HepG2 (cell line): ENCODE measurements at places on chromosomes 7 and 10.

- no peak overlapping the region for H3K27ac ChIP-seq
- DNase-seq: peak; percentile 28
- H3K4me1 ChIP-seq: no peaks in the 10 kb centered on the region
- no peaks in the 10 kb centered on the region for H3K36me3 ChIP-seq
These were observed 23.5 kb downstream of the TMEM273 start for GRCh38 chr10:49164559-49165188.

- no peaks in the 10 kb centered on the region for H3K36me3 ChIP-seq
- no peak overlapping the region for H3K27ac ChIP-seq
- H3K4me1 ChIP-seq: no peaks in the 10 kb centered on the region
- H3K27me3 ChIP-seq: no peaks in the 10 kb centered on the region; the same call in 1 of the 2 replicates
These were observed 2.0 kb downstream of the INSIG1 start for GRCh38 chr7:155299535-155300202.

GRCh38 chr7:142440219-142440905, 182.5 kb upstream of the PRSS58 start:
- no peaks in the 10 kb centered on the region for H3K36me3 ChIP-seq
- DNase-seq: peak; percentile 4
- H3K4me1 ChIP-seq: no peaks in the 10 kb centered on the region
- H3K4me3 ChIP-seq: no peak overlapping the region

DNA sequence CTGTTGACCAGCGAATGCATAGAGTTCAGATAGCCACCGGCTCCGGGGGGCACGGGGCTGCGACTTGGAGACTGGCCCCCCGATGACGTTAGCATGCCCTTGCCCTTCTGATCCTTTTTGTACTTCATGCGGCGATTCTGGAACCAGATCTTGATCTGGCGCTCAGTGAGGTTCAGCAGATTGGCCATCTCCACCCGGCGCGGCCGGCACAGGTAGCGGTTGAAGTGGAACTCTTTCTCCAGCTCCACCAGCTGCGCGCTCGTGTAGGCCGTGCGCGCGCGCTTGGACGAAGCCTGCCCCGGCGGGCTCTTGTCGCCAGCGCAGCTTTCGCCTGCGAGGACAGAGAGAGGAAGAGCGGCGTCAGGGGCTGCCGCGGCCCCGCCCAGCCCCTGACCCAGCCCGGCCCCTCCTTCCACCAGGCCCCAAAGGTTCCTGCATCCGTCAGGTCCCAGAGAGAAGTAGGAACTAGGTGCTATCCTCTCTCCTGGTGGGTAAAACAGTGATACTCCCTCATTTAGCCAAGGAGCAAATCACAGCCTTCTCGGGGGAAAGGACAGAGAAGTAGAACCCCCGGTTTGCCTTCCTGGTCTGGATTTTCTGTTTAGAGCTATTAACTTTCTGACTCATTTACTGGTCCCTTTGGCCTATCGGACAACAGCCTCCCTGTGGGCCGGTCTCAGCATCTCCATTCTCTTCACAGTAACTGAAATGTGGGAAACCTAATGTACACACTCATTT, 6.1 kb upstream of the HOXA2 start:
- no peaks in the 10 kb centered on the region for H3K27me3 ChIP-seq
- H3K4me1 ChIP-seq: peaks cover 12% of the 10 kb centered on the region; the same call in 1 of the 2 replicates
- no peak overlapping the region for H3K27ac ChIP-seq

GRCh38 chr7:155213385-155213784, 84.3 kb upstream of the INSIG1 start:
- peaks cover 48% of the 10 kb centered on the region; the same call in 2 of the 3 replicates for H3K27me3 ChIP-seq
- no peak overlapping the region for H3K27ac ChIP-seq
- DNase-seq: no peak
- no peaks in the 10 kb centered on the region for H3K36me3 ChIP-seq

DNA sequence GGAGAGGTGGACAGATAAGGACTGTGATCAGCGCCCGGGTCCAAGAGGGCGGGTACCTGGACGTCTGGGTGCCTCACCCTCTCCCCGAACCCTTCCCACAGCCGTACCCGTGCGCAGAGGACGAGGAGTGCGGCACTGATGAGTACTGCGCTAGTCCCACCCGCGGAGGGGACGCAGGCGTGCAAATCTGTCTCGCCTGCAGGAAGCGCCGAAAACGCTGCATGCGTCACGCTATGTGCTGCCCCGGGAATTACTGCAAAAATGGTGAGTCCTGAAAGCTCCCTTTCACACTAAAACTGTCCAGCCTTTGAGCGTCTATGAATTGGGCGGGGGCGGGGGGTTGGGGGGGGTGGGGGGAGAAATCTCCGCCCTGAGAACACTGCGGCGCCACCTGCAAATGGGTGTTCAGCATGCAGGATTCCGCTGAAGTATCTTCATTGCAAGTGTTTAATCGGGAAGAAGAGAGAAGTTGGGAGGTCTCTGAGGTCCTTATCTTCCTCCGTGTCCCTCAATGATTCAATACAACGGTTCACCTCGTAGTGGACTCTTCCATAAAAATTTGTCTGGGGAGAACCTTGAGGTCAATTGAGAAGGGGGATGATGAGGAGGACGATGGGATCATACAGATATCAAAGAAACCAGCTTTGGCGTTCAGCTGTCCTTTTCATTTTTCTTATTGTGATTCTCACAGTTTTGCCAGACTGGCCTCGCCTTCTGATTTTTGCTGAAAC, 906 bp downstream of the DKK1 start:
- H3K27me3 ChIP-seq: peaks cover 13% of the 10 kb centered on the region; the same call in 1 of the 3 replicates
- no peaks in the 10 kb centered on the region for H3K36me3 ChIP-seq
- peaks cover 47% of the 10 kb centered on the region for H3K4me1 ChIP-seq
- peak overlapping the region; percentile 61 for H3K27ac ChIP-seq
- peak overlapping the region; percentile 59 for H3K4me3 ChIP-seq
- no peak for DNase-seq

- no peaks in the 10 kb centered on the region for H3K36me3 ChIP-seq
- DNase-seq: no peak
- H3K4me1 ChIP-seq: no peaks in the 10 kb centered on the region
- H3K27ac ChIP-seq: no peak overlapping the region
- no peak overlapping the region for H3K4me3 ChIP-seq
- H3K27me3 ChIP-seq: peaks cover 63% of the 10 kb centered on the region
These were observed 32.2 kb upstream of the PCBD1 start for GRCh38 chr10:70920519-70920918.

- H3K4me3 ChIP-seq: no peak overlapping the region
- H3K4me1 ChIP-seq: no peaks in the 10 kb centered on the region
- H3K36me3 ChIP-seq: no peaks in the 10 kb centered on the region
- no peak overlapping the region for H3K27ac ChIP-seq
- no peak for DNase-seq
These were observed 1692.0 kb downstream of the REEP3 start for GRCh38 chr10:65213170-65213569.

- no peak for DNase-seq
- H3K27ac ChIP-seq: no peak overlapping the region
- H3K27me3 ChIP-seq: no peaks in the 10 kb centered on the region
- no peaks in the 10 kb centered on the region for H3K36me3 ChIP-seq
These were observed 16.1 kb upstream of the TAS2R40 start for GRCh38 chr7:143205560-143206293.

DNA sequence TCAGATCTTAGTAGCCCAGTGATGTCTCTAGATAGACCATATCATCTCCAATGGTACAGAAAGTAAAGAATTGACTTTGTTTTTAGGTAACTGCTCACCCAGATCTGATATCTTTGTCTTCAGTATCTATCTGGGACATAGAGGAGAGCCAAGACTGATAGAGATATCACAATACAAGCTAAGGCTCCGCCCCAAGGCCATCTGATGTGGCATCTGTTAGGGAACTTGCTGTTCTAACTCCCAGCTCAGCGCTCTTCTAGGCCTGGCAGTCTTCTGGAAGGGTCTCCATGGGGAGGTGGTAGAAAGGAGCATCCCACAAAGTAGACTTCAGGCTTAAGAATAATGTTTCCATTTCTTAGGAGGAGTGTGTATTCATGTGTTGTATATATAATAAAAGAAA, 88.4 kb upstream of the SAMD8 start:
- H3K27me3 ChIP-seq: no peaks in the 10 kb centered on the region
- no peak for DNase-seq
- peaks cover 18% of the 10 kb centered on the region for H3K36me3 ChIP-seq
- no peak overlapping the region for H3K4me3 ChIP-seq

DNA sequence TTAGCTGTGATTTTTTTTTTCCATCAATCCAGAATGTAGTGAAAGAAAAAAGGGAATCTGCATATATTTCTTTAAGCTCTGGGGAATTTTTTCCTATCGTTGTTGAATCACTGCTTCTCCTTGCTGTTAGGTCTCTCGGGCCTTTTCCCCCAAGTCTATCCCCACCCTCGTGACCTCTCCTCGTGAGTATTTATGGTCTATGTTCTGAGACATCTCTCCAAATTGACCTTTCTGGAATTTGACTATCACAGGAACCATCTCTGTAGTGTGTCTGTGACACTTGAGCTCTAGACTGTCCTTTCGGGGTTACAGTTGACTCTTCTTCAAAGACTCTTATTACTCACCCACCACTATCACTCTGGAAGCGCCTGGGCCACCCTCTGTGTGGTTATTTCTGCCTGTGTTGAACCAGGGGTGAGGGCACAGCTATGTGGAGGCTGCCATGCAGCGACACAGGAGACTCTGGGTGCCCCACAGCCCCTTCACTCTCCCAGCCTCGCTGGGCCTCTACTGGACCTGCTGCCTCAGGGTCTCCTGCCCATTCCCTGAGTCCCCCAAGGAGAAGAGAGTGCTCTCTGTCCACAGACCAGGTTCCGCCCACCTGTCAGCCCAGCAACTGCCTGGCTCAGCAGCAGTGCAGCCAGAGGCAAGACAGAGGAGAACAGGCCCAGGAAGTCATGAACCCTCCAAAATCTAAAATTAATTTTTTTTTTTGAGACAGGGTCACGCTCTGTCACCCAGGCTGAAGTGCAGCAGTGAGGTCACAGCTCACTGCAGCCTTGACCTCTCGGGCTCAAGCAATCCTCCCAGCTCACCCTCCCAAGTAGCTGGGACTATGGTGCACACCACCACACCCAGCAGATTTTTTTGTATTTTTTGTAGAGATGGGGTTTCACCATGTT, 45.7 kb upstream of the PTPRN2 start:
- H3K4me1 ChIP-seq: peaks cover 17% of the 10 kb centered on the region
- no peaks in the 10 kb centered on the region for H3K27me3 ChIP-seq
- no peak overlapping the region for H3K4me3 ChIP-seq
- H3K27ac ChIP-seq: no peak overlapping the region

- no peaks in the 10 kb centered on the region for H3K36me3 ChIP-seq
- H3K4me3 ChIP-seq: no peak overlapping the region
- H3K27me3 ChIP-seq: no peaks in the 10 kb centered on the region
- no peak overlapping the region for H3K27ac ChIP-seq
- no peak for DNase-seq
- no peaks in the 10 kb centered on the region for H3K4me1 ChIP-seq
These were observed 406.1 kb downstream of the TCERG1L start for GRCh38 chr10:130905386-130905785.

DNA sequence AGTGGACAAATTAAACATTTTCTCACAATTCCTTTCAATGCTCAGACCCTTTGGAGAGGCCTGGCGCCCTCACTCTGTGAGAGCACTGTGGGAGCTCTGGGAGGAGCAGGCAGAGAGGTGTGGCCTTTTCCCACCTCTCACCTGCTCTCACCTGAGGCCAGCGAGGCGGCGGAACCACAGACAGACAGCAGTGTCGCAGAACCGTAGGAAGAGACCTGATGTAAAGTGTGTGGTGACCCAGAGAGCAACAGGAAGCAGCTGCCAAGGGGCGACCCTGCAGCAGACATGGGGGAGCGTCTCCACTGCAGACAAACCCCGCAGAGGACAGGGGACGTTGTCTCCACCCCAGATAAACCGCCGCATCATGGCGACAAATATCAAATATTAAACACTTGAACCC, 15.6 kb upstream of the PARP12 start:
- no peaks in the 10 kb centered on the region for H3K36me3 ChIP-seq
- H3K4me1 ChIP-seq: peaks cover 45% of the 10 kb centered on the region
- no peak overlapping the region for H3K4me3 ChIP-seq
- DNase-seq: no peak
- H3K27ac ChIP-seq: no peak overlapping the region
- peaks cover 7% of the 10 kb centered on the region; the same call in 1 of the 3 replicates for H3K27me3 ChIP-seq

DNA sequence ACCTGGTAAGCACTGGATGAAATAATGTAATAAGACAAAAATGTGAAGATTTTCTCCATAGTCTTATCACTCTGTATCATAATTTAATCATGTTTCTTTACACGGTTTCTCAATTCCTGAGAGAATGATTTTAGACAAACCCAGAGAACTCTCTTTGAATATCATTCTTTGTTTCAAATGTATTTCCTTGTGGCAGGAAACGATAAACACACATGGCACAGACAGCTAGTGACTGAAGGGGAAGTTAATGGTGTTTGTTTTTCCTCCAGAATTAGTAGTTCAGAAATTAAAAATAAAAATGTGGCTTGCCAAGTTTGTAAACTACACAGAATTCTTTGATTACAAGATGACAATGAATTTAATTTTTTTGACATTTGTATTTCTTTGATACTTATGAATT, 163.7 kb upstream of the PRPS1L1 start:
- no peaks in the 10 kb centered on the region for H3K27me3 ChIP-seq
- no peaks in the 10 kb centered on the region for H3K36me3 ChIP-seq
- H3K4me3 ChIP-seq: no peak overlapping the region
- no peak overlapping the region for H3K27ac ChIP-seq

- H3K27me3 ChIP-seq: no peaks in the 10 kb centered on the region
- no peak overlapping the region for H3K4me3 ChIP-seq
- H3K36me3 ChIP-seq: no peaks in the 10 kb centered on the region
- no peak for DNase-seq
- no peak overlapping the region for H3K27ac ChIP-seq
These were observed 24.7 kb upstream of the SEM1 start for GRCh38 chr7:96734343-96734742.

GRCh38 chr10:123134915-123135414, 805 bp upstream of the HMX3 start:
- H3K4me1 ChIP-seq: peaks cover 51% of the 10 kb centered on the region
- H3K36me3 ChIP-seq: no peaks in the 10 kb centered on the region
- peaks cover 15% of the 10 kb centered on the region; the same call in 1 of the 2 replicates for H3K27me3 ChIP-seq
- H3K27ac ChIP-seq: no peak overlapping the region
- DNase-seq: no peak
- H3K4me3 ChIP-seq: no peak overlapping the region

GRCh38 chr7:151761231-151761630, 115.7 kb downstream of the PRKAG2 start:
- H3K27ac ChIP-seq: no peak overlapping the region
- no peaks in the 10 kb centered on the region for H3K4me1 ChIP-seq
- DNase-seq: no peak
- no peak overlapping the region for H3K4me3 ChIP-seq
- peaks cover 3% of the 10 kb centered on the region; the same call in 1 of the 2 replicates for H3K27me3 ChIP-seq
- H3K36me3 ChIP-seq: no peaks in the 10 kb centered on the region

GRCh38 chr10:45437587-45438465, 63.8 kb downstream of the ALOX5 start:
- H3K36me3 ChIP-seq: no peaks in the 10 kb centered on the region
- no peak overlapping the region for H3K4me3 ChIP-seq
- peaks cover 42% of the 10 kb centered on the region for H3K4me1 ChIP-seq
- H3K27ac ChIP-seq: no peak overlapping the region

DNA sequence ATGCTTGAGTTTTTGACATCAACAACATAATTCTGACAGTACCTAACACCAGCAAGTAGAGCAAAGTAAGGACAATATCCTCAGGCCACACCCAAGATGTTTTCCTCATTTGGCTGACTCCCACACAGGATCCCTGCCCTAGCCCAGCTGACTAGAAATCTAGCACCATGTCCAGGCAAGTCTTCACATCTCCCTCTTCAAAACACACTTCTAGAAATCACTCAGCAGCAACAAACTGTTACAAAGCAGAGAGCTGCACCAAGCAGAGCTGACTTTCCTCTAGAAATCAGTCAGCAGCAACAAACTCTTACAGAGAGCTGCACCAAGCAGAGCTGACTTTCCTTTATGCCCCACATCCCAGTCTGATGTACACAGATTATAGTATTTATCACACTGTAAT, 7.7 kb downstream of the TMEM168 start:
- no peak for DNase-seq
- H3K27me3 ChIP-seq: no peaks in the 10 kb centered on the region
- H3K36me3 ChIP-seq: 0 out of 3 replicates have a peak, but pooled peaks cover 8% of the 10 kb centered on the region
- no peak overlapping the region for H3K27ac ChIP-seq
- no peak overlapping the region for H3K4me3 ChIP-seq
